ENCODE measurements at places on chromosomes 12 and 14.
A peak's percentile ranks its signal among the peaks of the same experiment; 100 is the strongest.

- DNase-seq, result no peak
Measured at GRCh38 chr14:34075042-34075744, 124.3 kb upstream of the EGLN3 start.

DNA sequence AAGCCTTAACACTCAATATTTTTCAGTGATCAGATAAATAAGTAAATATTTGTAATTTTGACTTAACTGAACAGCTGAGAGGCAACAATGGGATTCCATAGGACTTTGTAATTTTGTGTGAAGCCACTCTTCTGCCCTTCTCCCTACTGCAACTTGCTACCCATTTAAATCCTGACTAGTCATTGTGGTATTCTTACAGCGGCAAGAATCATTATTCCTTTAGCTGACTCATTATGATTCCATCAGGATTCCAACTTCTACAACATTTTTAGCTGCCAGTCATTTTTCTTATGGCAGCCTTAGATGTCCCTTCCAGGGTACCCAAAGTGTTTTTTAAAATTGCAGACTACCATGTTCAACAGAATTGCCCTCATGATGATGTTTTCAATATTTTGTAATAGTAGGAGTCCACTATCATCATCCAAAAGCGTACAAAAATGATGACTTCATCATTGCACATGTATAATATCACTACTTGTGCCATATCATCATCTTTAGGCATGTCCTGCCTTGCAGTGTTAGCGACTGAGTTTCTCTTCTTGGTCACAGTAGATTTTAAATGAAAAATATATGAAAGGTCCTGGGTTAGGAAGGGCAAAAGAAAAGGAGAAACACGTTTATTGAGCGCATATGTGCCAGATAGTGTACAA lies 5.1 kb upstream of the MAGOHB start:
- no peak for DNase-seq

GRCh38 chr12:87231818-87232217 lies 797.4 kb downstream of the C12orf50 start:
- DNase-seq, result no peak

DNA sequence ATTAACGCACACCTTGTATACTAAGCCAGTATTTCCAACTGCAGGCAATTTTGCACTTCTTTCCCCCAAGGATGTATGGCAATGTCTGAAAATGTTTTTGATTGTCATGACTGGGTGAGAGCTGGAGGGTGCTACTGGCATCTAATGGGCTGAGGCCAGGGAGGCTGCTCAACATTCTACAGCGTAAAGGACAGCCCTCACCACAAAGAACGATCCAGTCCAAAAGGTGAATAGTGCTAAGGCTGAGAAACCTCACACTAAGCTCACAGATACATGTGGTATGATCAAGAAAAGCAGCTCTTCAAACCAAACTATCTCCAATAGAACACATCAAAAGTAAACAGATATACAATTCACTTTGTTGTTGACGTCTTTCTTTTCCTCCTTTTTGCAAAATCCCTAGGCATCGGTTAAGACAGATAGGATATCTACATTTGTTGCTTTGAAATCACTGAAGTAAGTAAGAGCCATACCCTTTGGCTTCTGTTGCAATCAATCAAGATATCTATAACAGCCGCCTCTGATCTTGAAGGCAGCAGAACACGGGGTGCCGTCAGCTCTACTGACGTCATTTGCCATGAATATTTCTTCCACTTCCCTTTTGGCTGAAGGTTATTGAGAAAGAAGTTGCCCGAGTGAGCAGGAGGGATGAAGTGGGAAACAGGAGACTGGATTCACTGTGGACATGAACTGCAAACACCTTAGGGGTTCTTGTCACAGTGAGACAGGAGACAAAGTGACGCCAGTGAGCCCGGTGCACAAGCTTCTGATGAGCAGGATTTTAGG lies 218.3 kb downstream of the FOXN3 start:
- no peak for DNase-seq

- DNase-seq, result peak; percentile 85
Measured at GRCh38 chr12:89098441-89099112, 253.7 kb downstream of the DUSP6 start.

- no peak for DNase-seq
Measured at GRCh38 chr14:53519137-53519536, 366.0 kb upstream of the DDHD1 start.

- no peak for DNase-seq
Measured at GRCh38 chr14:69244946-69245345, 15.0 kb upstream of the GALNT16 start.

DNA sequence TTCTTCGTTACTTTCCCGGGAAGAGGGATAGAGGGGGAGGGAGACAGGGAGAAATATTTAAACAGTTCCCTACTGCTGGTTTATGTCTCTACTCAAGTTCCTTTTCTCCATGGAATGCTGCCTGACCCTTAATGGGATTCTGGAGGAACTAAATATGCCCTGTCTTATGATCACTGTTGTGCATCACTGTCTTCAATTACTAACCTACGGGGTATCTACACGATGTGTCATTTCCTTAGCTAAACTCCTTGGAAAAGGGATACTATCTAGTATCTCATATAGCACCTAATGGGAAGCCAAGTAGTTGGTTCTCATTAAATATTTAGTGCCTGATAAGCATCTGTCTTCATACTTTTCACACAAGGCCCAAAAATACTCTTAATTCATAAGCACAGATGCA lies 37.5 kb upstream of the FBLN5 start:
- DNase-seq, result no peak

DNA sequence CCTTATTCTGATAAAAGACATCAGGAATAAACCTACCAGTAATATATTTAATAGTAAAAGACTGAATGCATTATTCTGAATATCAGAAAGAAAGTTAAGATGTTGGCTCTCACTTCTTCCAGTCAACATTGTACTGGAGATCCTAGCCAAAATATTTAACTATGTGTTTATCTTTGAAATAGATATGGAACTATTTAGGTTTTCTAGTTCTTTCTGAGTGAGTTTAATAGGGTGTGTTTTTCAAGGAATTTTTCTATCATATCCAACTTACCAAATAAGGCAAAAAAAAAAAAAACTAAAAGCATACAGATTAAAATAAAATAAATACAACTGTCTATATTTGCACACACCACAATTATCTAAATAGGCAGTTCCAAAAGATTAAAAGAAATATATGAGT lies 478.9 kb upstream of the LMO3 start:
- DNase-seq, result no peak

- DNase-seq, result no peak
Measured at GRCh38 chr12:47867495-47867941, 37.3 kb downstream of the VDR start.

GRCh38 chr12:79415321-79415720 lies 275.4 kb downstream of the PAWR start:
- DNase-seq, result no peak

- DNase-seq, result no peak
Measured at GRCh38 chr12:93087840-93088610, 158.9 kb upstream of the EEA1 start.

- no peak for DNase-seq
Measured at GRCh38 chr14:24078146-24078545, 6.8 kb downstream of the CPNE6 start.

DNA sequence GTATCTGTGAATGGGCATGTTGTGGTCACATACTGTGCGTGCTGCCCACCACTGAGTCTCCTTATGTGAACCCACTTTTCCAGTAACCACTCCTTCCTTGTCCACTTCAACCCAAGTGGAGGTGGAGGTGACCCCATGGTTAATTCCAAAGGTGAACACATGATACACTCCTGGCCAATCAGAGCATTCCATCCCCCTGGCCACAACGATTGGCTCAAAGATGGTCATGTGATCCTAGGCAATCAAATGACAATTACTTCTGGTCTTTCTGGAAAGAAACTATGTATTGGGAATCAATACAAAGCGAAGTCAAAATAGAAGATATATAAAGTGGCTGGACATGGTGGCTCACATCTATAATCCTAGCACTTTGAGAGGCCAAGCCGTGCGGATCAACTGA lies 20.2 kb upstream of the CCDC60 start:
- no peak for DNase-seq

GRCh38 chr14:104080376-104081260 lies 4.9 kb upstream of the ASPG start:
- DNase-seq, result no peak

DNA sequence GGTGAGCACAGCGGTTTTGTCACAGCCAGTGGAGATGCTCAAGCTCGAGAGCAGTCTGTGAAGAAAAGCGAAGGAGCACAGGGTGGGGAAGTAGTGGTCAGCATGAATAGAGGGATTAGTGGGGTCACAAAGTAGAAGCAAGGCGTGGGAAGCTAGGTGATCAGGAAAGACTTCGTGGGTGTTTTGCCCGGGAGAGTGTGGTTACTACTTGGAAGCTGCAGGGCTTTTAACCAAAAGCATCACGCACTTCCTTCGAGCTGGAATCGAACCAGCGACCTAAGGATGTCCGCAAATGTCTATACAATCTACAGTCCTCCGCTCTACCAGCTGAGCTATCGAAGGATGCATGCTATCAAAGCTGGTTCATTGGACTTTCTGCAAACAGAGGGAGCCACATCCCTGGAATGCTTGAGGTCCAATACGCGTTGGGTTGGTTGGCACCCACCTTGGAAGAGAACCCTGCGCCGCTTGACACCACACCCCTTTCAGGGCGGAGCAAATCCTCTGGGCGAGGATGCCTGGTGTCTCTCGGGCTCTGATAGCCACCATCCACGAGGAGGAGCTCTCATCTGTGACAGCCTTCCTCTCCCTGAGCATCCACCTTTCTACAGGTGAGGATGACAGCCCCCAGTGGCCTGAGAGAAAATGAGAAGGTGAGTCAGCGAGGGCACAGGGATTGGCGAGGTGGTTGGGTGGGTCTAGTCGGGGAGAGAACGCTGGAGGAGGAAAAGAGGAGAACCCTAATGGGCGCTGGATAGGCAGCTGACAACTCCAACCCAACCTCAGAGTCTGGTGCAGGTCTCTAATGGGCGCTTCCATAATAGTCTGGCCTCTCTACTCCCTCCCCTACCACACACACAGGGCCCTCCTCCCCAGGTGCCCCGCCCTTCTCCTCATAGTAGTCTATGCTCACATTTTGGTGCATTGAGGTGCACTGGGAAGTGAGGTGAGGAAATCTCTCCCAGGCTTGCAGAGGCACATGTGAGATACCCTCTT lies 16.0 kb upstream of the OR6S1 start:
- DNase-seq, result peak; percentile 96

GRCh38 chr12:81470923-81471322 lies 288.2 kb downstream of the PPFIA2 start:
- DNase-seq, result no peak

GRCh38 chr14:69087061-69087461 lies 65.9 kb downstream of the DCAF5 start:
- DNase-seq, result no peak

DNA sequence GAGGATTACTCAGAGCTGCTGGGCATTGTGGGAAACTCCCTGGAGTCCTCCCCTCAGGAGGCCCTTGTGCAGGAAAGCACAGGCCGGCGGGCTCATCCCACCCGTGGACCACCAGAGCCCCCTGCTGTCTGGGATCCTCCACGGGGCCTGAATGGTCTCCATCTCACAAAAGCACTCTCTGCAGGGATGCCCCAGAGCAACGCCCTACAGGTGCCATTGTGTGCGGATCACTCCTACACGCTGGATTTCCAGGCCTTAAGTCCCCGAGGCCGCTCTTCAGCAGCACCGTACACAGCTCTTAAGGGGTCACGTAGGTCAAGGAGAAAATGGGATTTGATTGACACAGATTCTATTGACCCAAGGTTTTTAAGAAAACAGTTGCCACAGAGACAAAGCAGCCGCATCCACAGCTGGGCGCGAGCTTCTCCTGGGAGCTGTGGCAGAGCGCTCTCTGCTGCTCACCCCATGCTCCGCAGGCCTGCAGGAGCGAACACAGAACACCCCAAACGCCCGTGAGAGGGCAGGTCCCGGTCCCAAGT lies 36.7 kb upstream of the RIMBP2 start:
- peak; percentile 48 for DNase-seq

DNA sequence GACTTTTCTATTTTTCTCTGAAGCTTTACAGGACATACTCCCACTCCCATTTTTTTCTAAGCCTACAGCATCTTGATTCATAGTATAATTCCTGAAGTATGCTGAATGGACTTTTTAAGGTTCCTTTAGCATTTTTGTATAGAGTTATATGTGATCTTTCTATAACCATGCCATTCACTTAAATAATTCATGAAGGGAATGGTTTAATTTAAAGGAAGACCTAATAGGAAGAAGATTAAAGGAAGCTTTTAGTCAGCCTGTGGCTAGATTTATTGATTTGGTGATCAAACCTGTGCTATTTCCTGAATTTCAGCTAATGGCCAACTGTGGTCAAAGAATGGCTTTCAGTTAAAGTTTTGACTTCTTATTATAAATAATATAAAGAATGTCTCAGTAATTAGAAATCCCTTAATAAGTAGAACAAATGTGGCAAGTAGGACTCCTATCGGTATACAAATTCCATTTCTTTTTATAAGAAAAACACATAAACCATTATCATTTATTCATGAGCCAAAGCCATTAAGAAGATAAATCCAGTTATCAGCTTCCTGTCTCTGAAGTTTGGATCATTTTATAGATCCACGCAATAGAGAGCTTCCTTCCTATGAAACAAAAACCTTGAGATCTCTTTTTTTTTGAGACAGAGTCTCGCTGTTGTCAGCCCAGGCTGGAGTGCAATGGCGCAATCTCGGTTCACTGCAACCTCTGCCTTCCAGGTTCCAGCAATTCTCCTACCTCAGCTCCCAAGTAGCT lies 4.0 kb upstream of the MAPK1IP1L start:
- DNase-seq, result no peak

- DNase-seq, result no peak
Measured at GRCh38 chr12:49703647-49704137, 3.5 kb downstream of the FMNL3 start.

DNA sequence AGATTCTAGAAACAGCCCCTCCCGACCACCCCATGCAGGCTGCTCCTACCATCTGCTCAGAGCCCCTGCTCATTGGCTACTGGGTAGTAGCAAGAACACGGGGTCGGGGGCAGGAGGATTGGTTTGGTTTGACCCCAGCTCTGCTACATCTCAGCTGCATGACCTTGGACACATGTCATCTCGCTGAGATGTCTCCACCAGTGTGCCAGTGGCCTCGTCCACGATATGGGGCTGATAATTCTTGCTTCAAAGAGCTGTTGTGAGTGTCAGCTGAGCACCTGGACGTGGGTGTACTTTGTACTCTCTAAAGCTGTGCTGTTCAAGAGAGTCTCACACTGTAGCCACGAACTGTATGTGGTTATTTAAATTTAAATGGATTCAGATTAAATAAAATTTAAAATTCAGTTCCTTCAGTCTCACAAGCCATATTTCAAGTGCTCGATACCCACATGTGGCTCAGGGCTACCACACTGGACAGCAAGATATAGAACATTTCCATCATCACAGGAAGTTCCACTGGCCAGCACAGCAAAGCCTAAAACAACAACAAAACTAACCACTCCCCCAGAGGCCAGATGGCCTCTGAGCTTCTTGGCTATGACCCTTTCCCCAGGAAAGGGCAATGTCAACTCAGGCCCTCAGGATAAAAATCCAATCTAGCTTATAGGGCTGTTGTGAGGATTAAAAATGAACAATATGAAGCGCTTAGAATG lies 18.6 kb downstream of the LTBP2 start:
- DNase-seq, result no peak

All from GM23338 (cell line).